ENCODE measurements at places on chromosomes 16 and 17.

- DNase-seq, result no peak
These were observed 13.8 kb downstream of the CLUAP1 start for GRCh38 chr16:3514621-3515020.

GRCh38 chr16:55294129-55294528 is 29.9 kb upstream of the IRX6 start:
- DNase-seq, result peak; percentile 20

DNA sequence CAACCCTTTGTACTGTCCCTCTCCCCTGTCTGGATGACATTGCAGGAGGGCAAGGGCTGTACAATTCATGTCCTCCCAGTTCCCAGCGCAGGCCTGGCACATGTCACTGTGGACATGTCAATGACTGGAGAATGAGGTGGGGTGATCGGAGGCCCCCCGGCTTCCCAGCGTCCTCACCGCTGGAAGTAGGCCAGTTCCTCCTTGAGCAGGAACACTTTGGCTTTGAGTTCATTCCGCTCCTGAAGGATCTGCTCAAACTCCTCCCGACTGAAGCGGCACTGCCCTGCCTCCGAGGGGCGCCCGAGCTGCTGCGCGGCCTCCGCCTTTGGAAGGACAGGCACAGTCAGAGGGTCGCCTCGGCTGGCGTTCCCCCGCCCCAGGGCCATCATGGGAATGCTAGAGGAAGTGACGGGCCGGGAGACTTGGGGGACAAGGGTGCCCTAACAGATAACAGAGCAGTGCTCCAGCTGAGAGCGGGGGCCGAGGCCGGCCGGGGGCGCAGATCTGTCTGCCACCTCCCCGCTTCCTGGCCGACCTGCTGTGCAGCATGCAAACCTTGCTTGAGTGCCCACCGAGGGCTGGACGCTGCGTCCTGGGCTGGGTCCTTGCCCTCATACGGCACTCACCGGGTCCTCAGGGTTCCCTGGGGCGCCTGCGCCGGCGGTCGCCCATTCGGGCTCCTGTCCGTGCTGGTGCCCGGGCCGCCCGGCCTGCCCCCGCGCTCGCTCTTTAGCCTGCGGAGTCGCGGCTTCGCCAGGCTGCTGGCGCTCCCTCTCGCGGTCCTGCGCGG is 1.3 kb downstream of the RILP start:
- DNase-seq, result no peak

DNA sequence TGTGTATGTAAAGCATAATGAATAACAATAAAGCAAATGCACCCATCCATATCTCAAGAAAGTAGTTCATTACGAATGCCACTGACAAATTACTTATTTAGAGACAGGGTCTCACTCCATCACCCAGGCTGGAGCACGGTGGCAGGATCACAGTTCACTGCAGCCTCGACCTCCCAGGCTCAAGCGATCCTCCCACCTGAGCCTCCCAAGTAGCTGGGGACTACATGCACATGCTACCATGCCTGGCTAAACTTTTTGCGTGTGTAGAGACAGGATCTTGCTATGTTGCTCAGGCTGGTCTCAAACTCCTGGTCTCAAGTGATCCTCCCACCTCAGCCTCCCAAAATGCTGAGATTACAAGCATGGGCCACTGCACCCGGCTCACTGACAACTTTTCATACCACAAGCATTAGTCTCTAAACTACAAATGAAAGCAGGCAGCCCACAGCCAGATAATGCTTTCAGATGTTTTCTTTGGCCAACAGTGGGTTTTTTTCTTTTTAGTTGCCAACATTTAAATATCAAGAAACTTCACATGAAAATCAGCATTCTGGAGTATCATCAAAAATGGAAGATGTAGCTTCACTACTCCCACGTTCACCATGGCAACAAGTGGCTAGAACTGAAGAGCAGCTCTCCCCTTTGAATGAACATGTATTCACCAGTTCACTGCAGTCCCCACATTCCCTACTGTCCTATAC is 7.7 kb downstream of the ARHGAP17 start:
- DNase-seq, result no peak

GRCh38 chr16:58038219-58038641 is 12.7 kb downstream of the MMP15 start:
- DNase-seq, result no peak

DNA sequence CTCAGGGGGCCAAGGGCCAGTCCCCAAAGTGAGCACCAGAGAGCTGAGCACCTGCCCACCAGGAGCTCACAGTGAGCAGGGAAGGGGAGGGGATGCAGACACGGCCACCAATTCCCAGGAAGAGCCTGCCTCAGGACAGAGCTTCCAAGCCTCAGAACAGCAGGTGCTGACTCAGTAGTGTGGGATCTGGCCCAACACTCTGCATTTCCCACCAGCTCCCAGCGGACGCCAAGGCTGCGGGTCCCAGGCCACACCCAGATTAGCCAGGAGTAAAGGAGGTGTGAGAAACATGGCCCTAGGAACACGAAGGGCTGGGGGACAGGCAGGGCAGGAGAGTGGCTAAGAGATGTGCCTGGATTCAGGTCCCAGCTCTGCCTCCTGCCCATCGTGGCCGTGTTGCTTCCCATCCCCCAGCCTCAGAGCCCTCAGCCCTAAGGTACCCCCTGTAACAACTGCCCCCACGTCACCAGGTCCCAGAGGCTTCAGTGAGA is 28.4 kb upstream of the EIF1 start:
- no peak for DNase-seq

GRCh38 chr16:9115277-9115676 is 23.8 kb downstream of the HAPSTR1 start:
- DNase-seq, result no peak

GRCh38 chr17:12133183-12133582 is 112.5 kb downstream of the MAP2K4 start:
- no peak for DNase-seq

- DNase-seq, result no peak
These were observed 26.1 kb downstream of the CACNA1G start for GRCh38 chr17:50586421-50587247.

- DNase-seq, result peak; percentile 79
These were observed 10.7 kb upstream of the LITAF start for GRCh38 chr16:11597235-11598095.

DNA sequence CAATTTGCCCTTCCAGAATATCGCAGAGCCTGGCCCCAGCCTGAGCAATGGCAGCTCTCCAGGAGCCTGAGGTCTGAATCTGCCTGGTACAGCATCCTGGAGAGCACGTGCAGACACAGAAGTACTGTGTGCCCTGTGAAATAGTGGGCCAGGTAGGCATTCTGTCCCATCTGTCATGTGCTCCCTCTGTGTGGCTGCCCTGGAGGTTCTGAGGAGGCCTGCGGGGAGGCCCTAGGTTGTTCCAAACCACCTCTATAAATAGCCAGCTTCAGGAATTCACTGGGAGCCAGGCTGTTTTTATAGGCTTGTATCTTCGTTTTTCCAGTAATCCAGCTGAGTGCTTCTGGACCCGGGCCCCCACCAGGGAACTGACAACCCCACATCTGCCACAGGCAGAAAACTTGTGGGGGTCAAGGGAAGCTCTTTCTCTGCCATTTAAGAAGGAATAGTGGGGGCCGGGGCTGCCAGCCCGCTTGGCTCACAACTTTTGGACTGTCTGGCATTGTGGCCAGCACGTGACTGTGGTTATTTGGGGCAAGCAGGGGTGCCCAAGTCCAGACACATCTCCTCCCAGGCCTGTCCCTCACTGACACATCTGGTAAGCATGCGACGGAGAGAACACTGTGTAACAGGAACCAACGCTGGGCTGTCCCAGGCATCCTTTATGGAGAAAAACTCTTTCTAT is 356.3 kb upstream of the TNRC6C start:
- no peak for DNase-seq

- no peak for DNase-seq
These were observed 5.7 kb upstream of the CISD3 start for GRCh38 chr17:38724337-38724988.

DNA sequence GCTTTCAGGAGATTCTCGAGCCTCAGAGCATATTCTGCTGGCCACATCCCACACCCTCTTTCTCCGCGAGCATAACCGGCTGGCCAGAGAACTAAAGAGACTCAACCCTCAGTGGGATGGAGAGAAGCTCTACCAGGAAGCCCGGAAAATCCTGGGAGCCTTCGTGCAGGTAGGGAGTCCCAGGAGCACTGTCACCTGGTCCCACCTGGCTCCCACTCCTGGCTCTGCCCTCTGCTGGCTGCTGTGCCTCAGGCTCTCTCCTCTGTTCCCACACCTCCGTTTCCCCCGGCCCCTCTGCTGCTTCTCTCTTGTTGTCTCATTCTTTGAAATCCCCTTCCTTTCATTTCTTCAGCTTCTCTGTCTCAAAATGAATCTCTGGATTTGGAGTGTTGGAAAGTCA is 16.4 kb downstream of the LPO start:
- no peak for DNase-seq

- no peak for DNase-seq
These were observed 13.9 kb downstream of the SARM1 start for GRCh38 chr17:28385406-28385805.

DNA sequence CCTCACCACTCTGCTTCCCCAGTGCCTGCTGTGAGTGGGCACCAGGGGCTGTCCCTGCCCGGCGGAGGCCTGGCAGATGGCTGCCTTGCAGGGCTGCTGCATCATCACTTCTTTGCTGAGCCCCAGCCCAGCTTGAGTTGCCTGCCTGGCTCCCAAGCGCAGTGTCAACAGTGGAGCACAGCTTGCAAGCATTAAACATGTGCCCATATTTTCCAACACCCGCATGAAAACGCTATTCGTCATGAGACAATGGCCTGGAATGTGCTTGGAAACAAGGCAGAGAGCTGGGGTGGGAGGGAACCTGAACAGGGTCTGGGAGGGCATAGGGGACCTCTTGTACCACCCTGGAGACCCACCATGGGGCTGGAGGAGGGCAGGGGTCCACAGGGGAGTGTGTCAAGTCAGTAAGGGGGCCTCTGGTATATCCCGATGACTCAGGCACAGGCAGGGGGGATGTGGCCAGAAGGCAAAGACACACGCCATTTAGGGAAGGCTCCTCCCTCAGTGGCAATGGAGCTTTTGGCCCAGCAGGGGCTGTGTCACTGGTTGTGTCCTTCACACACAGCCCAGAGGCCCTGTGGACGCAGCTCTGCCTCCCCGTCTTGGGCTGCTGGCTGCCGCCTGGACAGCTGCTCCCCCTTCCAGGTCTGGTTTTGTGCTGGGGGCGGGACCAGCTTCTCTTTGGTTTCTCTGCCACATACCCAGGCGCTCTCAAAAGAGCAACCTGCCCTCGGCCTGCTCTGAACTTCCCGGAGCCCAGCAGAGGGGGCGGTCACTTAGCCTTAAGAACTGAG is 17.4 kb upstream of the MTSS2 start:
- no peak for DNase-seq

- DNase-seq, result no peak
These were observed 37.0 kb downstream of the NPLOC4 start for GRCh38 chr17:81599719-81600486.

GRCh38 chr16:19299565-19299964 is 14.0 kb downstream of the CLEC19A start:
- DNase-seq, result no peak

DNA sequence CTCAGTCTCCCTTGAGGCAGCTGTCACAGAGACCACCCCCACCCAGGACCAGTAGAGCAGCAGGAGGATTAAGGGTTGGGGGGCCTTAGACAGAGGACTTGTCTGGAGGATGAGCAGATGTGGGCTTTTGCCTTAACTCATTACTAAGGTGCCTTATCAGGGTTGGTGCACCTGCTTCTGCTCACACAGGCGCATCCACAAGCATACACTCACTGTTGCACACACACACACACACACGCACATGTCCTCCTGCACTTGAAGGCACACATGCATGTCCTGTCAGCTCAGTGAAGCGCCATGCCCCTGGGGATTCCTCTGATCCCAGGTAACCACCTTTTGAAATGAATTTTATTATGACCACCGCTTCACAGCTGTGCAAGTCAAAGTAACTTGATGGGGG is 1.2 kb downstream of the GFAP start:
- DNase-seq, result no peak

- DNase-seq, result no peak
These were observed 742 bp upstream of the NUTF2 start for GRCh38 chr16:67846063-67846319.

DNA sequence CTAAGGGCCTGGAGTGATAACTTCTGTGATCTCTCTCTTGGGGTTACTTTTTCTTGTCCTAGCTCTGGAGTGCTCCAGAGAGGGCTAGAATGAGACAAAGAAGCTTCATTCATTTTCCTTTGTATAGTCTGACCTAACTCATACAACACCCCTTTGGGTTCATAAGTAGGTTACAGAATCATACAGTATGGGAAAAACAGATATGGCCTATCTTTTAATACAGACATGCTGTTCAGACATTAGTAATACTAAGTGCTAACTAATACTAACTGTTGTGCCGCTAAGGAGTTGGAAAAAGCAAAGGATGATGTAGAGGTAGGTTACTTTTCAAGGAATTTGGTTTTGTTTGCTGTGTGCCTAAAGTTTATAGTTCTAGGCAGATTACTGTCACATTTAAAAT is 84.7 kb downstream of the NLK start:
- no peak for DNase-seq

DNA sequence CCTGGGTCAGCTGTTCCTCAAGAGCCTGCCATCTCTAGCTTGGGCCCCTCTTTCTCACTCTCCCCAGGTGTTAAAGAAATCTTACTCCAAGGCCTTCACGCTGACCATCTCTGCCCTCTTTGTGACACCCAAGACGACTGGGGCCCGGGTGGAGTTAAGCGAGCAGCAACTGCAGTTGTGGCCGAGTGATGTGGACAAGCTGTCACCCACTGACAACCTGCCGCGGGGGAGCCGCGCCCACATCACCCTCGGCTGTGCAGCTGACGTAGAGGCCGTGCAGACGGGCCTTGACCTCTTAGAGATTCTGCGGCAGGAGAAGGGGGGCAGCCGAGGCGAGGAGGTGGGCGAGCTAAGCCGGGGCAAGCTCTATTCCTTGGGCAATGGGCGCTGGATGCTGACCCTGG is 6.8 kb downstream of the CNP start:
- no peak for DNase-seq

DNA sequence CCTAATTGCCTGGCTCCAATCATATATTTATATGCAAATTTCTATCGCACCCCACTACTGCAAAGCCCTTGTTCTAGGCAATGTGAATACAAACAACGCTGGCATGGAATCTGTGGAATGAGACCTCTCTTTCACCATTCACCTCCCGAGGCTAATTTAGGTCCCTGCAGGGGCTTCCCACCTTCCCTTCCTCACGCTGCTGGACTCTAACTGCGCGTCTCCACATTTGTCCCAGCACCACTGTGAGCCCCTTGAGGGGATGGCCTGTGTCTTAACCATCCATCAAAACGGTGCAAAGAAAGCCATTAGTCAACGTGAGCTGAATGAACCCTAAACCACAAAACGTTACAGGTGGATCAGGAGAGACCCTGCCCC is 1.6 kb downstream of the TMEM114 start:
- no peak for DNase-seq
